ENCODE measurements at places on chromosomes 3 and 15. TPM values are rescaled to one million over a fixed set of nuclear protein-coding genes. Genes with fewer than 3 reads are reported as not detected.

The FGF12 gene
- total RNA-seq = 0.87 TPM

The PARP15 gene
- total RNA-seq = 1.8 TPM

The HHATL gene
- not detected for total RNA-seq

The KLHL6 gene
- 0.89 TPM for total RNA-seq

The CCDC191 gene
- total RNA-seq = 6.6 TPM

The XCR1 gene
- not detected for total RNA-seq

The KCNMB2 gene
- not detected for total RNA-seq

The TM4SF1 gene
- total RNA-seq = 173 TPM

DNA sequence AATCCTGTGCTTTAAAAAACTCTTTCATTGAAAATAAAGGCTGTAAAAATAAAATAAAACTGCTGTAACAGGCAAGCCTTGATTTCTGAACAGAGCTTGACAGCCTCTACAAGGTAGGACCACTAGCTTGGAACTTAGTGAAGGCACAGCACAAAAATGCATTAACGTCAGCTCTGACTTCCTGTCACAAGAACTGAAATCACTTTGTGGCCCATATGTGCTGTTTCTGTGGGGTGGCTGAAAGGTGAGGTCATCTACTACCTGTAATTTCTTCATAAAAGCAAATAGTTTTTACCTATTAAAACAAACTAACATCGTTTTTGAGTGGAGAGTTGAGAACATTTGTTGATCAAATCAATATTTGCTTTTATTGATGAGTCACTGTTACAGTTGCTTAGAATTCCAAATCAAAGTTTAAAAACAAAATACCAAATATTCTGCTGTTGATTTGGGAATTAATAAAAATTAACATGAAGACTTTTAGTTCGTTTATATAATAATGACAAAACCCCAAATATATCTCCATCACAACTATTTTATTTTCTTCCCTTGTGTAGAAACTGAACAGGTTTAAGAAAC lies 1034.1 kb downstream of the MCTP2 start:
- H3K27me3 ChIP-seq = no peaks in the 10 kb centered on the region
- no peaks in the 10 kb centered on the region for H3K36me3 ChIP-seq
- H3K4me1 ChIP-seq = no peaks in the 10 kb centered on the region
- no peak for DNase-seq

DNA sequence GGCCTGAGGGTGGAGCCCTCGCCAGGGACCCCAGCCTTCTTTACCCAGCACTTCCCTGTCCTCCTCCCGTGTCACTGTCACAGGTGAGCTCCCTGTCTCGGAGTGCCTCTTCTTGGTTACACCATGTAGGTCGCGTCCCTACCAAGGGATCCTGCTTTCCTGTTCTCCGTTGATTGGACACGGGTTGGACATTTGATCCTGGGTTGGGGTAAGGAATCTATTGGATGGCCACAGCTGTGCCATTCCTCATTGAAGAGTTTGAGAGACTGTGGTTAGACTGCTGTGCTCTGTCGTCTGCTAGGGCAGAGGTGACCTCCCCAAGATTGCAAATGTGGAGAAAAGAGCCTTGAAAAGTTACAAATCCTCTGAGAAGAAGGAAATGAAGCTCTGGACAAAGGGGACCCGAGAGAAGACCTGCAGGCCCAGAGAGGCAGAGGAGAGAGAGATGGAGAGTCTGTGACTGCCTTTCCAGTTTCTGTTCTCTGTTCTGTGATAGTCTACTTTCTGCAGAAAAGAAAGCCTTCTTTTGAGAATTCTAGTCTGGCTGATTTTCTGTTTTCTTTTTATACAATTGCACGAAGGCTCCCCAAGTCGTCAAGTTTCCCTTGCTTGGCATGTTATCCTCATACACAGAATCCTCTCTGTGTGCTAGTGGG lies 325.7 kb upstream of the RGMA start:
- no peak overlapping the region for H3K4me3 ChIP-seq
- H3K27ac ChIP-seq = no peak overlapping the region

DNA sequence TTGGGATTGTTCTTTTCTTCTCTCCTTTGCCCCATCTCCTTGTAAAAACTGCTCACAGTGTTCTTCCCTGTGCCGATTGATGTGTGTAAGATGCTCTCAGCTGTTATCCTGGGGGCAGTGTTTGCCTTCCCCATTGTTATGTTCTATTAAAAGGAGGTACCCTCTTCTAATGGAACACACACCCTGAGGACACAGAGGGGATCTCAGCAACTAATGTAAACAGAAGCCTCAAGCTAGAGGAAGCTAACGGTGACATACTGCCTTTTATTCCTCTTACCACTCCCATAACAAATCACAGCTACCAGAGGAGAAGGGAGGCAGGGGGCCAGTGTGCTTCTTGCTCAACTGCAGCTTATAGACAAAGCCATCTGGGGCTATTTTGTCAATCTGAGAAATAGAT lies 2.2 kb downstream of the TAGLN3 start:
- no peak overlapping the region for H3K27ac ChIP-seq
- DNase-seq = no peak
- peaks cover 14% of the 10 kb centered on the region for H3K4me1 ChIP-seq
- no peak overlapping the region for H3K4me3 ChIP-seq
- H3K27me3 ChIP-seq = no peaks in the 10 kb centered on the region

GRCh38 chr15:68658151-68658550 lies 79.4 kb downstream of the CORO2B start:
- no peak overlapping the region for H3K4me3 ChIP-seq
- no peaks in the 10 kb centered on the region for H3K36me3 ChIP-seq
- no peak for DNase-seq

DNA sequence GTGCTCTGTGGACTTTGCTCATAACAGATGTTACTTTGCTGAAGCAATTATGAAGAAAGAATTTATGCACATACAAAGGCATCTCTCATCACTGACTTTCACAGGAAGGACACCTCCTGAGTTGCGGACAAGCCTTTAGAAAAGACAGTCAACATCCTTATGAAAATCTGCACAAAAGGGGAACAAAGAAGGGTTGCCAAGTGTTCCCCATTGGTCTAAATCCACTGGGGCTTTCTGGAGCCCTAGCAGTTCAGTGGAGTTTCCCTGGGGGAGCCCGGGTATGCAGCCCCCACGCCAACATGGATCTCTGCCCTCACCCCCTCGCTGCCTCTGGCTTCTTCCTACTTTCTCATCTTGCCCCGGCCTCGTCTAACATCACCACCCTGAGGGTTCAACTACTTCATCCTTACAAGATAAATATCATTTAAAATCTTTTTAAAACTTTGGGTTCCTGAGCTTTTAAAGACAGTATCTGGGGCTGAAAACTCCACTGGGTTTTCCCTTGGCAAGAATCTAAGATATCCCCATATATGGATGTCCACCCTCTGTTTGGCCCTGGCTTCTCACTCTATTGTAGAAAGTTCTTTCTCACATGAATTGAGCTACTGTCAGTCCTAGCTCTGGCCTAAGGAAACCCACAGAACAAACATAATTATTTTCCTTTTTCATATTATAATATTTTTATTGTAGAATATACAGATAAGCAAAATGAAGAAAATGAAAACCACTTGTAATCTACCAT lies 207.9 kb upstream of the RGMA start:
- H3K4me1 ChIP-seq = no peaks in the 10 kb centered on the region
- no peaks in the 10 kb centered on the region for H3K27me3 ChIP-seq
- H3K27ac ChIP-seq = no peak overlapping the region
- no peak overlapping the region for H3K4me3 ChIP-seq
- DNase-seq = no peak

DNA sequence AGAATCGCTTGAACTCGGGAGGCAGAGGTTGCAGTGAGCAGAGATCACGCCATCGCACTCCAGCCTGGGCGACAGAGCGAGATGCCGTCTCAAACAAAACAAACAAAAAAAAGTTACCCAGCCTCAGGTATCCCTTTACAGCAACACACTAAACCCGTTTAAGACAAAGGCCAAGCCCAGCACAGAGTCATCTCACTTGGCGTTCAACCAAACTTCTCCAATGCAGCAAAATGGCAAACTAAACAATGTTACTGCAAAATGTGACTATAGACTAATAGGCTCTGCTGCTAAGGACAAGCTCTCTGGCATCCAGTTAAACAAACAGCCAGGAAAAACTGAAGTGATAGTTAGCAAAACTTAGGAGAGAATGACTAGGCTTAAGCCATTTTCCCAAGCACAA lies 6.4 kb upstream of the FAM219B start:
- H3K4me1 ChIP-seq = no peaks in the 10 kb centered on the region
- peaks cover 71% of the 10 kb centered on the region for H3K36me3 ChIP-seq
- H3K4me3 ChIP-seq = no peak overlapping the region
- H3K27me3 ChIP-seq = no peaks in the 10 kb centered on the region

- peak overlapping the region; percentile 31 for H3K27ac ChIP-seq
- peaks cover 73% of the 10 kb centered on the region for H3K36me3 ChIP-seq
- H3K4me3 ChIP-seq = no peak overlapping the region
- peaks cover 9% of the 10 kb centered on the region for H3K4me1 ChIP-seq
- DNase-seq = no peak
These were observed 39.0 kb downstream of the TAMM41 start for GRCh38 chr3:11807686-11808085.

DNA sequence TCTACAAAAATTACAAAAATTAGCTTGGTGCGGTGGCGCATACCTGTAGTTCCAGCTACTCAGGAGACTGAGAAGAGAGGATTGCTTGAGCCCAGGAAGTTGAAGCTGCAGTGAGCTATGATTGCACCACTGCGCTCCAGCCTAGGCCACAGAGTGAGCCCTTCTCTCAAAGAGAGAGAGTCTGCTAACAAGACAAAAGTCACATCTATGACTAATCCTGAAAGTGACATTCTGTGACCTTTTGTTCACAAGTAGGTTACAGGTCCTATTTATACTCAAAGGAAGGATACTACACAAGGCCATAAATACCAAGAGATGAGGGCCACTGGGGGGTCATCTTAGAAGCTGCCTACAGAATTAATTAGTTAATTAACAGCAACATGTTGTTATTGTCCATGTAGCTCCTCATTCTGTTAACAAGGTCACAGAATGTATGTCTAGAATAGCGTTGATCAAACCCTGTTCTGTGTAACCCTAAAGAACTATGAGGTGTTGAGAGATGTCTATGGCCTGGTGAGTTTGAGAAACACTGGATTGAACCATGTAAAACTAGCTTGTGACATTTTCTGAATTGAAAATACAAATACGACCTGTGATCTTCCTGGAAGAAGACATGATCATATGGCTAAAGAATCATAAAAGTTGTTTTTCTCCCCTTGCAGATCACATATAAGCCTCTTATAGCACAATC lies 97.0 kb downstream of the SAMMSON start:
- no peak for DNase-seq
- H3K27me3 ChIP-seq = no peaks in the 10 kb centered on the region
- no peak overlapping the region for H3K4me3 ChIP-seq
- H3K27ac ChIP-seq = no peak overlapping the region

DNA sequence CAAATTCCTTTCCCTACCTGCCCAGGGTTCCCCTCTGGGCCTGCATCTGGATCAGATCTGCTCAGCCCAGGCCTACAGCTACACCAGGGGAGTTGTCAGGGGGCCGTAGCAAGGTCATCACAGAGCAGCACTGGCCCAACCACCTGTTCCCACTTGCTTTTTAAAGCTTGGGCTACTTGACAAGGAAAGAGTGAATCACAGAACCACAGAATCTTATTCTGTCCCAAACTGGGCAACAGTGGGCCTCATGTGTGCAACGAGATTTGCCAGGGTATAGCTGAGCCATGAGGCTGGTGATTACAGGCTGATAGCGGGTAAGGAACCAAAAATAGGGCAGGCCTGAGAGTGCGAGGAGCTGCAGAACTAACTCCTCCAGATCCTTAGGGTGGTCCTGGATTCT lies 66.7 kb downstream of the MYLK start:
- H3K4me1 ChIP-seq = peaks cover 14% of the 10 kb centered on the region
- H3K27me3 ChIP-seq = no peaks in the 10 kb centered on the region
- no peak for DNase-seq
- H3K36me3 ChIP-seq = no peaks in the 10 kb centered on the region
- H3K4me3 ChIP-seq = no peak overlapping the region

DNA sequence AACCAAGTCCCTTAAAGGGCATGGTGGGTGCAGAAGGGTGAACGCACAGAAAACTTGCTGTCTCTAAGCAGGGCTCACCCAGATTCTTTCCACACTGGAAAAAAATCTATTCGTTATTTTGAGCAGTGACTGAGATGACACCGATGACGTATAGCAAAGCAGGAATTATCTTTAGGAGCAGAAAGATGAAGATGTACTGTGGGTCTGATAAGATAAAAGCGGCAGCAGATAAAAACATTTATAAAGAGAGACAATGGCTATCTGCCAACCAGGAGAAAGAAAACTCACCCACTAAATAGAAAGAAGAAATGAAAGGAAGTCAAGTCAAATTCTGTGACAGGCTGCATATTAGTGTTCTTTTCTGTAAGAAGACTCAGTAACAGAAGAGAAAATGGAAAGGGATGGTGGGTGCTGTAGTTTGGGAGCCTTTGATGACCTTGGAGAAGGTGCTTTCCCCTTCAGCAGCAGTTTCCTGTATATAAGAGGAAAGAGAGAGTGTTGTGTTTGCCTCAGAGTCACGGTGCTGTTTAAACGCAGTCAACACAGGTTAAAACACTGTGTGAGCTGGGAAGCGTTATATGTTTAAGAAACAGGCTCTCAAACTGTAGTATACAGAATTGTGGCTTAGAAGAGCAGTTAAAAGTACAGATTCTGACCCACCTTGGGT lies 111.6 kb downstream of the AQP9 start:
- DNase-seq = no peak
- H3K27me3 ChIP-seq = no peaks in the 10 kb centered on the region
- no peaks in the 10 kb centered on the region for H3K36me3 ChIP-seq
- no peak overlapping the region for H3K27ac ChIP-seq
- H3K4me3 ChIP-seq = no peak overlapping the region

DNA sequence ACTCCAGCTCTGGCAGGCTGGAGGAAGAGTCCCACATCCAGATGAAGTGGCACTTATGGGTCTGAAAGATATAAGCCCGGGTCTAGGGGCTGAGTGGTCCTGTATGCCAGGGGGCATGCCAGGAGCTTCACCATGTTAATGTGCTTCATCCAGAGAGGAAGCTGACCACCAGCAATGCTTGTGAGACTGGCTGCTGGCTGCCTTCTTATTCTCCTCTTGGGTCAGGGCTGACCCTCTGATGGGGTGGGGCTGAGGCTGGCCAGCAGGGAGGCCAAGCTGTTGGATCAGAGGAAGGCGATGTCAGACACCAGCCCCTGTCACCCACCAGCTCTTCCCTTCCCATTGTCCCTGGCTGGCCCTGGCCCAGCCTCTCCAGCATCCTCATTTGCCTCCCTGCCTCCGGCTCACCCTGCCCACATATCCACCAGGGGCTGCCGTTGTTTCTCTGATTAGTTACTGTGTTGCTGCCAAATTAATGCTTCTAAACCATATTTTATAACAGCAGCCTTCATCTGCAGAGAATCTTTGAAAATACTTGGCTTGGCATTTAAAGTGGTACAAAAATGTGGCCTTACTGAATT lies 20.4 kb upstream of the PSTPIP1 start:
- no peaks in the 10 kb centered on the region for H3K36me3 ChIP-seq
- peaks cover 29% of the 10 kb centered on the region for H3K27me3 ChIP-seq
- no peak overlapping the region for H3K4me3 ChIP-seq
- no peak overlapping the region for H3K27ac ChIP-seq
- no peaks in the 10 kb centered on the region for H3K4me1 ChIP-seq

GRCh38 chr15:91952216-91952615 lies 98.7 kb downstream of the SLCO3A1 start:
- no peak for DNase-seq
- no peak overlapping the region for H3K27ac ChIP-seq
- H3K36me3 ChIP-seq = no peaks in the 10 kb centered on the region
- H3K27me3 ChIP-seq = no peaks in the 10 kb centered on the region
- H3K4me3 ChIP-seq = no peak overlapping the region
- peaks cover 11% of the 10 kb centered on the region for H3K4me1 ChIP-seq
